ENCODE measurements at places on chromosomes 7 and 10.

DNA sequence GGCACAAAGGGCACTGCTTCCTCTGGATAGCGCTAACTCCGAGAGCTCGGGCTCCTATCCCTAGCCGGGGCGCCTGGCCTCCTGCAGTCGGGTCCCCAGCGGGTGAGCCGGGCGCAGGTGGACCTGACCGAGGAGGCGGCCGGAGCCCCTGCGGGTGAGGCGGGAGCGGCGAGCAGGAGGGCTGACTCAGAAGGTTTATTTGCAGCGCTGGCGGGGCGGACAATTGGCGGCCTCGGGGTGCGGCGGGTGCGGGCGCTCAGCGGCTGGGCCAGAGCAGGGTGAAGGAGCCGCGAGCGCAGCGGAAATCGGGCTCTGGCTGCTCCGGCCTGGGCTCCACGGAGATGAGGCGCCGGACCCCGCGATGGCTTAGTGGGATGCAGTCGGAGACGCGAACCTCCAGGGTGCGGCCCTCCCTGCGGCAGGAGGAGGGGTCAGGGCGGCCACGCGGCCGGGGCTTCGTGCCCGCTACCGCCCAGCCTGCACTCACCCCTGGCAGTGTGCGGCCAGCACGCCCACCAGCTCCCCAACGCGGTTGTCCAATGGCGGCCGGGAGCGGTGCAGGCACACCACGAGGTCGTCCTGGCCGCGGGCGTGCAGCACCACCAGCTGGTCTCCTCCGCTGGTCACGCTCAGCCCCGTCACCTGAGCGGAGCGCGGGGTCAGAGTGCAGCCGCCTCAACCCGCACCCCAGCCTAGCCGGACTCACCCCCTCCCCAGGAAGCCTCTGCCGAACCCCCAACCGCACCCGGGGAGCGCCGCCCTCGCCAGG is 16.1 kb downstream of the MYO1G start:
- no peaks in the 10 kb centered on the region for H3K4me1 ChIP-seq
- no peak overlapping the region for H3K27ac ChIP-seq
- DNase-seq = peak; percentile 65
- H3K36me3 ChIP-seq = no peaks in the 10 kb centered on the region
- peak overlapping the region; percentile 4 for H3K4me3 ChIP-seq
- peaks cover 8% of the 10 kb centered on the region for H3K27me3 ChIP-seq

DNA sequence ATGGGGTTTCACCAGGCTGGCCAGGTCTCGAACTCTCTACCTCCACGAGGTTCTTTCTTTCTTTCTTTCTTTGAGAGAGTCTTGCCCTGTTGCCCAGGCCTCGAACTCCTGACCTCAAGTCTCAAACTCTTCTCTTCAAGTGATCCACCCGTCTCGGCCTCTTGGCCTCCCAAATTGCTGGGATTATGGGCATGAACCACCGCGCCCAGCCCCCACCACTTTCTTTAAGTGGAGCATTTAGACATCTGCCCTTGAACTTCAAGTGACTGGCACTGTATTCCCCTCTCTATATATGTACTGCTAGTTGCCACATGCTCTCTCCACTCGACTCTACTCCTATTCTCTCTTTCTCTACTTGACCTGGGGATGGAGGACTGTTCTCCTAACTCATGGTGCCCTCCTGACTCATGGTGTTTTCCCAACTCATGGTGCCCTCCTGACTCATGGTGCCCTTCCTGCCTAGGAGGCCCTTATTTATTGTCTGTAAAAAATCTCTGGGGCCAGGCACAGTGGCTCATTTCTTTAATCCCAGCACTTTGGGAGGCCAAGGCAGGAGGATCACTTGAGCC is 19.3 kb upstream of the ACHE start:
- no peaks in the 10 kb centered on the region for H3K4me1 ChIP-seq
- no peak overlapping the region for H3K4me3 ChIP-seq
- no peak for DNase-seq
- H3K36me3 ChIP-seq = no peaks in the 10 kb centered on the region
- no peak overlapping the region for H3K27ac ChIP-seq
- H3K27me3 ChIP-seq = no peaks in the 10 kb centered on the region

GRCh38 chr7:779480-779879 is 52.4 kb upstream of the PRKAR1B start:
- no peaks in the 10 kb centered on the region for H3K27me3 ChIP-seq
- no peak overlapping the region for H3K4me3 ChIP-seq
- no peak overlapping the region for H3K27ac ChIP-seq

DNA sequence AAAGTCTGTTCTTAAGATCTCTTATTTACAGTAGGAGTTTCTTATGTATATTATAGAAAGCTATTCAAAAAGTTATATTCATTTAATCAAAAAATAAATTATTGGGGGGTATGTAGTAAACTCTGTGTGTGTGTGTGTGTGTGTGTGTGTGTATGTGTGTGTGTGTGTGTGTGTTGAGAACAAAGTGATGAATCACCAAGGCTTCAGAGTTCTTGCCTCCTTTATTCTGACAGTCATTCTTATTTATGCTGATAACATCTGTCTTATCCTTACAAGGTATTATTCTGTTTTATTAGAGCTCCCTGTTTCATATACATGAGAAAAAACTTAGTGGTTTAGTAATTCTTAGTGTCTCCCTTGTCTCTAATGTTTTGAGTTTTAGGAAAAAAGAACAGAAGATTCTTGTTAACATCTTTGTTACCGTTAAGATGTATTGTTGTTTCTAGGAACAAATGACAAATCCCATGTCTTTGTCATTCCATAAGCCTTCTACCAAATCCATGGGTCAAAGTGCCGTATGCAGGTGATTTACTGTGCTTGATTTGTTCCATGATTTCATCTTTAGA is 424.0 kb downstream of the EXOC4 start:
- DNase-seq = no peak
- no peak overlapping the region for H3K4me3 ChIP-seq
- H3K36me3 ChIP-seq = no peaks in the 10 kb centered on the region
- H3K27ac ChIP-seq = no peak overlapping the region
- no peaks in the 10 kb centered on the region for H3K4me1 ChIP-seq
- H3K27me3 ChIP-seq = no peaks in the 10 kb centered on the region

GRCh38 chr10:113411456-113411855 is 141.4 kb upstream of the HABP2 start:
- no peaks in the 10 kb centered on the region for H3K36me3 ChIP-seq
- H3K4me1 ChIP-seq = no peaks in the 10 kb centered on the region
- no peak overlapping the region for H3K4me3 ChIP-seq
- H3K27me3 ChIP-seq = peaks cover 6% of the 10 kb centered on the region
- H3K27ac ChIP-seq = no peak overlapping the region

DNA sequence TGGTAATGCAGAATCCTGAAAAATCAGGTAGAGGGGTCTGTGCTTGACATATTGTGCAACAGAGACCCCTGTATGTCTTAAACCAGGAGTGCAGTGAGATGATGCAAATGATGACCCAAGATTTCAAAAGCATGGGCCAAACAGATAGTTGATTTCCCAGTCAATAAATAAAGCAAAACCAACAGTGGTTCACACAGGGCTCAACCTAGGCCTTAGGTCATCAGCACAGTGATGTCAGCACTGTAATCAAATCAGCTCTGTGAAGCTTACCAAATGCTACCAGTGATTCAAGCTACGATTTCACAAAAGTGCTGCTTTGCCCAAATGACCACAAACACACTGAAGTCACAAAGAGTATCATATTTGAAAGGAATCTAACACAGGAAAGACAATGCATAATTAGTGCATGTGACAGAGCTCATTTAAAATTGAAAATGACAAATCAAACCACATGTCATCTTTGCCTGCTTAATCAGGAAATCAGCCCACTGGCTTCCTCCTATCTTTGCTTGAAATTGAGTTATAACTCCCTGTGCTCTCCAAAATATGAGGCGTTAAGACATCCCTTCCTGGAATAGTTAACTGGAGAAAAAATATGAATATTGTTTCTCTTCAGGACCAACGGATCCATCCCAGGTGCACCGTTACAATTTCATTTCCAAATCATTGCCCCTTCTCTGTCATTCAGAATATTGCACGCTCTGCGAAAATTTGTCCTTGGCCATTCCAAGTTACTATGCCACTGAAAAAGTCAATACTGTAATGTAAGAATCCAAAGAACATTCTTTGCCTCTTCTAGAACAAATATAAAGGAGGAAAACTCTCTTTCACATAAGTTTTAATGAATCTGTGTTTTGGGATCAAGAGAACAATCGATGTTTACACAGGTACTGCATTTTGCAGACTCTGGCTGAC is 41.9 kb upstream of the ASL start:
- no peak overlapping the region for H3K4me3 ChIP-seq
- no peak overlapping the region for H3K27ac ChIP-seq
- no peaks in the 10 kb centered on the region for H3K4me1 ChIP-seq
- no peaks in the 10 kb centered on the region for H3K36me3 ChIP-seq

GRCh38 chr7:146455091-146455655 is 338.6 kb downstream of the CNTNAP2 start:
- no peak for DNase-seq
- H3K4me3 ChIP-seq = no peak overlapping the region
- no peaks in the 10 kb centered on the region for H3K36me3 ChIP-seq
- no peaks in the 10 kb centered on the region for H3K27me3 ChIP-seq
- no peak overlapping the region for H3K27ac ChIP-seq
- H3K4me1 ChIP-seq = no peaks in the 10 kb centered on the region
